ENCODE measurements at places on chromosomes 2 and 18.

DNA sequence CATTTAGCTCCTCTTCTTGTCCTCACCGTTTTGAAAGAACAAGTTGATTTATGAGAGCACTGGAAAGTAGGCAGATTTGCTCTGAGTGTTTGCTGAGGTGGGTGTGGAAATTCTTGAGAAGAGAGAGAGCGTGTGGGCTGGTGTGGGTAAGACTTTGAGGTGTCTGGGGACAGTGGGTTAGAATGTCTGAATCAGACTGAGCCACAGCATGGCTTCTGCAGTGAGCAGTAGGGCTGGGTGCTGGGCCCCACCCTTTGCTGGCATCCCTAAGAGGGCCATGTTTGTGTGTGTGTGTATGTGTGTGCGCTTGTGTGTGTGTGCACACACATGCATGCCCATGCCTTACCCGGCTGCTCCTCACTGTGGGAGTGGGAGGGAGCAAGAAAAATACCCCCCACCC, 63.7 kb downstream of the COPS8 start:
- DNase-seq, result no peak

GRCh38 chr2:169759987-169760386, 26.4 kb downstream of the KLHL23 start:
- no peak for DNase-seq

DNA sequence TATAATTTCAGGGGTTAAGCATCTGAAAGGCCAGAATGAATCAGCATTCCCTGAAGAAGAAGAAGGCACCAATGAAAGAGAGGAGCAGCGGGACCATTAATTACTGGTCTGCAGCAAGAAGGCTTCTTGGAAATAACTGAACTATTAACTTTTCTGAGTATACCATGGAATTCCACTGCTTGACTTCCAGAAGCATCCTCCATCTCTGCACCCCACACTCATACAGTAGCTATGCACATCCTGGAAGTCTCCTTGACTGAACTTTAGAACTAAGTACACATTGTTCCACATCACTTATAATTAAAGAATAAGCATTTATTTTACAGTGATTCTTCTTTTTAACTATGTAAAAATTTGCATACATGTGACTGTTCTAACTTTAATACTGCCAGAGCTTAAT, 131.5 kb downstream of the PPP1R1C start:
- no peak for DNase-seq

DNA sequence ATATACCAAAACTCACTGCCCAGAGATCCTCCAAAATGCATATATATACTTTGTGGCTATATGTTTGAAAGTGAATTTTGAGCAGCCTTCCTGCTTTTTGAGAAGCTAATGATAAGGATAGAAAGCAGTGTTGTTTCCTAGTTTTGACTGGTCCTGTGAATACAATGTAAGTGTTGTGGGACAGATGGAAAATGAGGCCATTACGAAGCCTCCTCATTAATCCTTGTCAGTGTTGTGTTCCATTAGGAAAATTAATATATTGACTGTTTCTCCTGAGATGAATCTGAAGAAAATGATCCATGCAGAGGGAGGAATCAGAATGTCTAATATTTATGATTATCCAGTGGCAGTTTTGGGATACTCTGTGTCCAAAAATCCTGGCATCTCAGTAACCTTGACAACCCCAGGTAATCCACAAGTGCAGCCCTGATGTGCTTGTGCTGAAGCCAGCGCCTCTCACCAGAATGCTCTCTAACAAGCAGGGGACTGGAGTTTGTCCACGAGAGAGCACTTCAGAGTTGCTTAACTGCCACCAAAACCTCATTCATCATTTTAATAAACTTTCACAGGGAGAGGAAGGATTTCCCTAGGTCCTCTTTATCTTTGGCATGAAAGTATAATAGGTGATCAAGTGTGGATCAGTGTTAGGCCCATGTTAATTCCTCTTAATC, 418.6 kb downstream of the CMPK2 start:
- DNase-seq, result no peak

GRCh38 chr2:41167014-41167413, 715.1 kb upstream of the SLC8A1 start:
- DNase-seq, result no peak

DNA sequence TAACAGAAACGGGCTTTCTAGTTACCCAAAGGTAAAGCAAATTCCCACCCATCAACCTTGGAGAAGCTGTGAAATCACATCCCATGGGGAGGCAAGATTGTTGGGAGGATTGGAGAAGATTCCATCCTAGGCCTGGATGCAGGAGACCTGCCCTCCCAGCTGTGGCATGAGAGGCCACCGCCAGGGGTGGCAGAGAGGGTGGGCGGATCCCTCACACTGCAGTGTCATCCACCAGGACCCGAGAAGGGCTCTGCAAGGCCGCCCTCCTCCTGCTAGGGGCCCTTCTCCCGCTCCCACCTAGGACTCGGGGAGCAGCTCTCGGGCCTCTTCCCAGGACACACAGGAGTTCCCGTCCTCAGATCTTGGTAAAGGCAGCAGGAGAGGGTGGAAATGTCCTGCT, 15.5 kb upstream of the ATG16L1 start:
- DNase-seq, result no peak

GRCh38 chr2:7047661-7048060, 130.4 kb downstream of the RNF144A start:
- DNase-seq, result no peak

- DNase-seq, result no peak
Observed at GRCh38 chr2:16152928-16153753, 212.8 kb downstream of the MYCN start.

DNA sequence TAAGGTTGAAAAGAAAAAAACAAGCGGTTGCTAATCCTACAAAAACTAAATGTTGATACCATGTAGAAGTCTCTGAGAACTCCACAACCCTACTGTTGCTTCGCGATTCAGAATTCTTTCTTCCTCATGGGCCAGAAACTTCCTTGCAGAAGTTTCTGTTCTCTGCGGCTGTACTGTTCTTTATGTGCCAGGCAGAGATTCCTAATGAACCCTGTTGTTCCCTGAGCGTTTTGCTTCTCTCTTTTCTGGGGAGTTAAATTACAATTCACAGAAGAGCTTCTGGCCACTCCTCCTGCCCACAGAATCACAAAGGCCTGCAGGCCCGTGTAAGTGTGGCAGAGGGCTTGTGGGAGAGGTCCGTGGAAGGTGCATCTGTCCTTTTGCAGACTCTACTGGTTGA, 1.8 kb upstream of the THNSL2 start:
- DNase-seq, result no peak

- no peak for DNase-seq
Observed at GRCh38 chr2:143192716-143193115, 63.5 kb downstream of the ARHGAP15 start.

DNA sequence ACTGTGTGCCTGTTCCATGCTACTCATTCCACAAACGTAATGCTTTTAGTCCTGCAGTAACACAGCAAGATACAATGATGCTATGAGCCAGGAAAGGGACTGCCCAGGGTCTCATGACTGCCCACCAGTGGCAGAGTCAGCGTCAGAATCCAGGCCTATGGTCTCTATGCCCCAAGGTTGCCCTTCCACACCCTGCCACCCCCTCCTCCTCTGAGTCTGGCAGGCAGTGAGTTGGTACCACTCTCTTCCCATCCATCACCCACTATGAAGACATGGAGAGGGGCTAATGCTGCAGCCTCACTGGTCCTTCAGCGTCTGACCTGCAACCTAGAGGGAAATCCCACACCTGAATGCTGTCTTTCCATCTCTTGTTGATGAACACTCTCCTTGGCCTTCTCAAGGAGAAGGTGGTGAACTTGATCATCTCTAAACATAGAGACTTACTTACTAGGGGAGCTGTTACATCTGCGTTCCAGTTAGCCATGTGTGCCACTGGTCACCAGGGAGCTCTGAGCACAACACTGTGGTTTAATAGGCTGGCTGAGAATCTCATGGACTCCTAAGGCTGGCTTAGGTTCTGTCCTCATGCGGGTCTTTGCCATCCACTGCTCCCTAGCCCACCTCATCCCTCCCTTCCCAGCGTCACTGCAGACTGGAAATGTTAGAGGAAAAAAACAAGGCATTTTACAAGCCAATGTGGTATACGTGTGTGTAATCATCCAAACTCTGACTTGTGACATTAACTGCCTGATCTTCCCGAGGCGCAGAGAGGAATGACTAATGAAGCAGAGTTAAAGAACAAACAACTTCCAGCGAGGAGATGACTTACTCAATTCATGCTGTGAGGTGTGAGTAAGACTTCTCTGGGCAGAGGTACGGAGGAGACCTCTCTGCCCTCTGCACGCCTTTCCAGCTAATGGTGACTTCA, 28.8 kb downstream of the STEAP3 start:
- no peak for DNase-seq

DNA sequence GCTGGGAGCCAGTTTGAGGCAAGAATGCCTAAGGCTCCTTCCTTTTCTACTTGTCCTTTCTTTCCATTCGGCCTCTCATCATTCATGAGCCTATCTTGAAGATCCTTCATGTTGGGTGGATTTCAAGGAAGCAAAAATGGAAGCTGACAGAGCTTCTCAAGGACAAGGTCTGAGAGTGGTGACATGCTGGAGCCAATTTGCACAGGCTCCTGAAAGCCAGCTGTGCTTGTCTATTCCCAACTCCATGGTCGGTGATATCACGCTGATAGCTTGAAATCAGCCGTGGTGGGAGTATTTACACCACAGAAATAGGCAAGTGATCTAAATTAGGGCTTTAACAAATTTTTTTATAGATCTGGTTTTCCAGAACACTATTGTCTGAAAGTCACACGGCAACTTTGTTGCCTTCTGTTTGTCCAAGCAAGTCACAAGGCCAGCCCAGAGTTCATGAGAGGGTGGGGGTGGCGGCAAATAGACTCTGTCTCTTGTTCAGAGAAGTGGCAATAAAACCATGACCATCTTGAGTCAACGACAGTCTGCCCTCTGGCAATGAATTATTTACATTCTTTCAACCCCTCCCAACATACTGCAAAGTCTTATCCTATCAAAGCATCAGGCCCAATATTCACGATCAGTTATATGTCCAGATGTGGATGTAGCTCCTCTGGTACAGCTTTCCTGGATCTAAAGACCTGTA, 49.9 kb upstream of the SLC35F5 start:
- no peak for DNase-seq

- DNase-seq, result no peak
Observed at GRCh38 chr2:140808820-140809219, 1322.0 kb downstream of the LRP1B start.

DNA sequence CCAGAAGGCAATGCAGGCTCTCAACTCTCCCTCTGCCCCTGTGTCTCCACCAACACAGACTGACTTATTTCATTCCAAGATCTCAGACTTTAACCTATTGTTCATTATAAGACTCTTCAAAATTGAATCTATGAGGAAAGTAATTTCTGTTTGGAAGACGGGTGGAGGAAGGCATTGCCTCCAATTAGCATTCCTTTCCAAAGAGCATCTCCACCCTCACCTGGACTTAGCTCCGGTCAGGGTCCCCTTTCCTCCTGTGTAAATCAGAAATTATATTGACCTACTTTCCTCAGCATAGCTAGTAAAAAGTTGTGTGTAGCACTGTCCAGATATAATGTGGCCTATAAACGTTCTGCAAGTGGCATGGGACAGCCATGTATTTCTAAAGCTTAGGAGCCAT, 230.4 kb upstream of the ACVR2A start:
- no peak for DNase-seq

Data from HL-60 (cell line).